A172 (cell line): ENCODE measurements at places on chromosomes 2 and 18.

GRCh38 chr2:32946314-32947075, at the start of gene LTBP1:
Gene LTBP1, plus strand, starts transcription at chr2:32946953. Its CDS starts 372 bp downstream, at chr2:32947325.
- peak; percentile 63 for DNase-seq

- no peak for DNase-seq
Measured at GRCh38 chr18:76370201-76370600, 124.8 kb downstream of the ZNF516 start.

DNA sequence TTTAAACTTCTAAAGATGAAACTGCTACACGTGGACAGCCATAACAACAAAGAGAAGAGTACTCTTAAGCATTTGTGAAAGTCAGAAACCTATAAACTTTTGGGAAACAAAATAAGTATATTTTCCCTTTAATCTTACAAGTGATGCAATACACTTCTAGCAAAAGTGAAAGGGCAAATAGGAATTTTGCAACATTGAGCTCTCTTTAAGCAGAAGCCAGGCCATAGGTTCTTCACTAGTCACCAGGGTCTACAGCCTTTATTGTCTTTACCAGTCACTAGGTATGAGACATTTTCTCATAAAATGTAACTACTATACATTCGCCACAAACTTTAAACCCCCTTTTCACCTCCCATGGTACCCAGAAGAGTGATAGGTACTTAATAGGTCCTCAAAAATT, 37.5 kb downstream of the SCN1A start:
- no peak for DNase-seq

DNA sequence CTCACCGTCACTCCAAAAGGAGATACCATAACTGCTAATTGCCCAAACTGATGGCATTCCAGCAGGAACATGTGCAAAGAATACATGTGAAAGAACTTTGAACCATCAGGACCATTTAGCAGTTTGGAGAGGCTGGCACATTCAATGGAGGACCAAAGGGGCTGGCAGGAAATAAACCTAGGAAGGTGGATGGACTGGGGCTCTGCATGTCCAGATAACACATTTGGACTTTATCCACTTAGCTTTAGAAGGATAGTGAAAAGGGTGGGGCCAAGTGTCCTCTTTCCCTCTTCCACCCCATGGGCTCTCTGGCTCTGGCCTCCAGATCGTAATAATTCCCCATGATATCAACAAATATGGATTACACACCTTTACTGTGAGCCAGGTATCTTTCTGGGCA, 80.0 kb upstream of the STPG4 start:
- DNase-seq, result no peak

- no peak for DNase-seq
Measured at GRCh38 chr2:24859968-24860600, 60.0 kb downstream of the ADCY3 start.

DNA sequence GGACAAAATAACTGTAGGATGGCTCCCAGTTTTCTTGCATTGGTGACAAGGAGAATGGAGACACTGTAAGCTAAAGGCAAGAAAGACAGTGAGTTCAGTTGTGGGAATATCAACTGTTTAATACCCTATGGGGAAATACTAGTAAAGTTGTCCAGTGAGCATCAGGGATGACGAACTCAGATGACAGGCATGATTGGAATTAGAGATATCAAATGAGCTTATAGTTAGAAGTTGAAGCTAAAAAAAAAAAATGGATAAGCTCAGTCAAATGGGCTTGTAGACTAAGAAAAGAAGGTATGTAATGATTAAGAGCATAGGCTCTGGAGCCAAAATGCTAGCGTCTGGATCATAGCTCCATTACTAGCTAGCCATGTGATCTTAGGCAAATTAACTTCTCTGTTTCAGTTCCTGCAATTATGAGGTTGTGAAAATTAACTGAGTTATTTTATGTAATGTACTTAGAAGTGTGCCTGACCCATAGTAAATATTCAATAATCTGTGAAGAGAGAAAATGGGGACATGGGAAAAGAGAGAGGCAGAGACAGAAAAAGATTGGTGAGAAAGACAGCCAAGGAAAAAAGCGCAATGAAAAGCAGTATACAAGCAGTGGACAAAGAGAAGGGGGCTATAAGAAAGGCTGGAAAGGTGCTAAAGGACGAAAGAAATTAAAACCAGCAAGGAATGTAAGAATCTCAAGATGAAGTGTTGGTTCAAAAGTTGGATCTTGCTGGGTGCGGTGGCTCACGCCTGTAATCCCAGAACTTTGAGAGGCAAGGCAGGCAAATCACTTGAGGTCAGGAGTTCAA, 95.7 kb upstream of the SLC39A10 start:
- peak; percentile 76 for DNase-seq

GRCh38 chr2:207073412-207073800, 92.3 kb downstream of the KLF7 start:
- no peak for DNase-seq

- DNase-seq, result no peak
Measured at GRCh38 chr18:58078889-58079573, 35.0 kb downstream of the NEDD4L start.

DNA sequence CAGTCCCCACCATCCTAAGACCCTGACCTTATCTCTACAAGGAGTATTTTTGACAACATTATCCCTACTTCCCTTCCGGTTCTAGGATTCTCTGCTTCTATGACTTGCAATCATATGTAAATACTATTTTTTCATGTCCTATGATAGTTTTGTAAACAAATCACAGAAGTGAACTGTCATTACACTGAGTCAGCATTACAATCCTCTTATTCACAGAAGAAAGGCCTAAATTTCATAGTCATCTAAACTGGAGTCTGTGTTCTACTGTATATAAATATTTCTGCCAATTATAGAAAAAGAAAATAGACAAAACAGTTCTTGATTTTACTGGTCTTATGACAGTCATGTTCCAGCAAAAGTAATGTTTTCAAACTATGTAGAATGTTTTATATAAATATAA, 265.1 kb downstream of the NCKAP5 start:
- DNase-seq, result peak; percentile 5

DNA sequence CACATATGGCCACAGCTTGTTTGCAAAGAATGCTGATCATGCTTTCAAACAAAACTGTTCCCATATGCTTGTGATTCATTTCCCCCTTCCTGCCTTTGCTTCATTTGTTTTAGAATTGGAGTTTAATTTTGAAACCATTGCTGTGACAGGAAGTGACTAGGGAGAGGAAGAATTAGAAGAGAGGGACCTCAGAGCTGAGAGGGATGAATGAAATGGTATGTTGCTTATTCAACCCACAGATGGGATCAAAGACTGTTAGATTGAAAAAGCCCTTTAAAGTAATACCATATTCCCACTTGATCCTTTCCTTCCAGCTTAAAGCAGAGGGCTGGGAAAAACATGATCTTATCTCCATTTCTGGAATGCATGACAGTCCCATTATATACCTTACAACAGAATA, 106.2 kb upstream of the RNF152 start:
- peak; percentile 56 for DNase-seq

DNA sequence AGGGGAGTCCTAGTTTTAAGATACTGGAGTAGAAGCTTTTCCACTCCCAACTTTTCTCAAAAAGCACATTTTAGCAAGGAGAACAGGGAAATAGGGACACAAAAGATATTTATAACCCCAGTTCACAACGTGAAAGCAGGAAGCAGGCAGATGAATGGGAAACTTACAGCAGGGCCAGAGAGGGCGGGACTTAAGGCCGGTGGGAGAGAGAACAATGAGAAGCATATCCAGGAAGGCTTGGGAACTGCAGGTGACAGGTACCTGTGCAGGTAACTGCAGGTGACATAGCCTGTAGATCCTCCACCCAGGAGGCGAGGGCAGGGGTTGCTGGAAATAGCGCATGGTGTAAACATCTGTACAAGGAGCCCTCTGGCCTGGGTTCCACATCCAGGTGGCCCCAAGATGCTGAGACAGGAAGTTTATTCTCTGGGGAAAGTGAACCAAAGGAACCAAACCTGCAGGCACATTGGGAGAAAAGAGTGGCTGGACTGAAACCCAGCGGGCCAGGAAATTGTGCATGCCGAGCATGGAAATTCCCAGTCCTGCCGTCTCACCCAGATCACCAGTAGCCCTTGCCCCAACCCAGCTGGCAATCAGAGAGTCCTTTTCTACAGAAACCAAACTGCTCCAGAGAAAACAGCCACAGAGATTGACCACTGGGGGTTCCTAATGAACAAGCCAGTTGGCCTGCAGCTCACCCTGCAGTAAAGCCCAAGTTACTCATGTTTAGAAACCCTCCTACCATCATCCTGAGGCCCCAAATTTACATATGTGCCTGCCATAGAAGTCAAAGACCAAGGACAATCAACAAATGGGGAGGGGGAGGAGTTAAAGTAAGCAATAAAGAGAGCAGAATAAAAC, 24.3 kb upstream of the COL6A3 start:
- no peak for DNase-seq

- no peak for DNase-seq
Measured at GRCh38 chr2:11315074-11315705, 29.2 kb downstream of the ROCK2 start.

DNA sequence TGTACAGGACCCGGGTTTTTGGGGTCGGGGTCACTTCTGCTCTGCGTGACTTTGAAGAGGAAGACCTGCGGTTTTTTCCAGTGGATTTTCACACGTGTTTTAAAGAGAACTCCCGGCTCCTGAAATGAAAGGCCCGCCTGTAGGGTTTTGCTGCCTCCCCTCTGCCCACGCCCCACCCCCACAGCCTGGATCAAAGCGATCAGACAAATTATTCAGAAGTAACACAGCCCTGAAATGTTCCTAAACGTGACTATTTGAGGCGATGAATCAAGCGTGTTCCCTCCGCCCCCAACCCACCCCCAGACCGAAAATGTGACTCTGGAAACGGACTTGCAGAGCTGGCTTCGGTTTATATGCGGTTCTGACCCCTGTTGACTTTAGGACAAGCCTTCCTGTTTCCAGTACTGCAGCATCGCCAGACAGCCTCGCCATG, 28.7 kb upstream of the SMIM21 start:
- no peak for DNase-seq

- peak; percentile 88 for DNase-seq
Measured at GRCh38 chr2:69946351-69947324, 14.8 kb downstream of the ASPRV1 start.

- no peak for DNase-seq
Measured at GRCh38 chr18:63439334-63439733, 17.1 kb upstream of the VPS4B start.

DNA sequence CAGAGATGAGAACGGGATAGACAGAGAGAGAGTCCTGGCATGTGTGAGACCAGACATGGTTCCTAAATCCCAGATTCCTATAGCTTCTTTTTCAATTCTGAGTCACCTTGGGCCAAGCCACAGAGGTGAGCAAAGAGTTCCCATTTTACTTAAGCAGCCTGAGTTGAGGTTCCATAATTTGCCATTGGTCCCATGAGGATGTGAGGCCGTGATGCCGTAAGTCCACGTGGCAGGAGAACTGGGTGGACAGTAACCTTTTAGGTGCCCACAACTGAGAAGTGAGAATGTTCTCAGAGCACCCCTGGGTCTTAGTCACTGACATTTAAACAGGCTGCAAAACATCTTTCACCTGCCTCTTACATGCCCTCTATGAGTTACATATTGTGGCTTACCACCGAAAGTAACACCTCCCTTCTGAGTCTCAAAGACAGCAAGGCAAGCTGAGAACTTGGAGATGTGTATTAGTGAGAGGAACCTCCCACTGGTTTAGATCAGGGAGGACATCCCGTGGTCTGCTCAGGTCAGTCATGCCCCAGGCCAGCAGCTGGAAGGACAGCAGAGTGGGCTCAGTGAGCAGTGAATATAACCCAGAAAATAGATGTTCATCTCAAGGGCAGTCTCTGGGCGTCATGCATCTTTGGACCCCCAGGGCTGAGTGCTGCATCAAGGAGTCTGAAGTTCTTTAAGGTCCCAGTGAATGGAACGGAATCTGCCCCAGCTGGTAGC, 127.9 kb upstream of the LGALSL start:
- DNase-seq, result no peak

DNA sequence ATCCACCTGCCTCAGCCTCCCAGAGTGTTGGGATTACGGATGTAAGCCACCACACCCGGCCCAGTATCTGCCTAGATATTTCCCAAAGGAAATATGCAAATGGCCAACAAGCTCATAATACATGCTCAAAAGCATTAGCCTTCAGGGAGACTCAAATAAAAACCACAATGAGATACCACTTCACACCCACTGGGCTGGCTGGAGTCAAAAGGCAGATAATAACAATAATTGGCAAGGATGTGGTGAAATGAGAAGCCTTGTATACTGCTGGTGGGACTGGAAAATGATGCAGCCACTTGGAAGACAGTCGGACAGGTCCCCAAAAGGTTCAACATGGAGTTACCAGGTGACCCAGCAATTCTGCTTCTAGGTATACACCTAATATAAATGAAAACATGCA, 20.5 kb upstream of the ZNF516 start:
- no peak for DNase-seq
